ENCODE measurements at places on chromosomes 7 and 10.

DNA sequence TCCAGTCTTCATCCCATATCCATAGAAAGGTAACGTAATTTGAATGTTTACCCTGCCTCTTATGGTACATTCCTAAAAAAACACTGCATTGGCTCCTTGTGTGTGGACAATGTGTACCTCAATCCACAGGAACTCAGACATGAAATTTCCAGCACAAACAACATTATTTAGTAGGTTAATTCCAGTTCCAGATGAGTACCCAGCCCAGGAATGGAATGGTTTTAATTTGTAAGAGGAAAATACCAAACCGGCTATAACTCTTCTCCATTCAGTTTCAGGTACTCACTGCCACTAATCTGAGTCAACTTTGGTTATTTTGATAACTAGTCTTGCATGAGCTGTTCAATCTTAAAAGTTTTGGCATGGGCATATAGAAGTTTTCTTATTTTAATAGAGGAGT lies 39.0 kb downstream of the TFPI2 start:
- no peak for DNase-seq

- DNase-seq: no peak
Measured at GRCh38 chr7:25171516-25171915, 46.5 kb upstream of the CYCS start.

DNA sequence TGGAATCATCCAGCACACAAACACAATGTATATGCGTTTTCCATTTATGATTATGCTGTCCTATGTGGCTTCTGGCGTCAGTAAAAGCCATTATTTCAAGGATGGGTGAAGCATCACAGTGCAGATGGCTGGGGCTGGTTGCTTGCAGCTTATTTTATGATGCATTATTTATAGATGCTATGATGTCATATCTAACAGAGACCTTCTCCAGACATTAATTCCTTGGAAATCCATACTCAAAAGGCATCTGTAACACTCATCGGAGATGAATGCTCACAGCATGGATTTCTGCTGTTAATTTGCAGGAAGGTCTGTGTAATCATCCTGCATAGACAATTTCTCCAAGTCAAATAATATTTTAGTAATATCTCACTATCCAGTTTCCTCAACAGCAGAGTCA lies 7.2 kb downstream of the RGS10 start:
- DNase-seq: no peak

GRCh38 chr7:134371536-134371935 lies 54.8 kb upstream of the SLC35B4 start:
- no peak for DNase-seq

GRCh38 chr7:154916381-154916780 lies 86.5 kb downstream of the PAXIP1 start:
- DNase-seq: no peak

DNA sequence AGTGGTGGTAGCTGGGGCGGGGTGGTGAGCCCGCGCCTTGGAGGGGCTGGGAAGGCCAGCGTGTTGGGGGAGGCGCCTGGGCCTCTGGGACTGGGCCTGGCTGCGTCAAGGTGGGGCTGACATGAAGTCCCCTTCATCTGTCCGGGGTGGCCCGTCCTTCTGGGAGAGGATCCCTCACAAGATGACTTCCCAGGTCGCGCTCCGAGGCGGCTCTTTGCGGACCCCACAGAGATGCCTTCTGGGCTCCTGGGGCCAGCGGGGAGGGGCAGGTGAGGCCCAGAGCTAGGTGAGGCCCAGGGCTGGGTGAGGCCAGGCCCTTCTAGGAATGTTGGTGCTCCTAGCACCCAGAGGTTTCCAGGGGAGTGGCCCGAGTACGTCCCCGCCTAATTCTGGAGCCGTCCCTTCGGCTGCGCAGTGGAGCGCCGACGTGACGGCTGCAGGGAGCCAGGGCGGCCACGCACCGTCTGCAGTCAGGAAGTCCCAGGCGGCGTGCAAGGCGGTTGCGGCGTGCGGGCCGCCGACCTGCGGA lies 58.2 kb upstream of the NUPR2 start:
- DNase-seq: no peak

- no peak for DNase-seq
Measured at GRCh38 chr10:70956029-70956759, 67.8 kb upstream of the PCBD1 start.

DNA sequence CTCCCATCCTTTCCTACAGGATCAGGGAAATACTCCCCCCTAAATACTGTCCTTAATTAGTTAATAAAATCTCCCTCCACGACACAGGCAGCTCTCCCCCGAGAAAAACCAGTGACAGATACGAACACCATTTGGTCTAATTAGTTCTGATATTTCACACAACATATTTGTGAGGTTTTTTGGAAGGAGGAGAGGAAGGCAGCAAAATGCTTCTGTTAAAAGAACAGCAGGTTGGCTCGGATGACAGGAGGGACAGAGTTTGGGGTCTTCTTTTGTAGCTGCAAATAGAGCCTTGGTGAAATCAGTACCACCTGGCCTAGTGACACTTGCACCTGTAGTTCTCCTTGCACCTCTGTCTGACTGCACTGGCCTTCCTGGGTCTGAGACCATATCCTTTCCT lies 507.0 kb downstream of the PLXNA4 start:
- no peak for DNase-seq

DNA sequence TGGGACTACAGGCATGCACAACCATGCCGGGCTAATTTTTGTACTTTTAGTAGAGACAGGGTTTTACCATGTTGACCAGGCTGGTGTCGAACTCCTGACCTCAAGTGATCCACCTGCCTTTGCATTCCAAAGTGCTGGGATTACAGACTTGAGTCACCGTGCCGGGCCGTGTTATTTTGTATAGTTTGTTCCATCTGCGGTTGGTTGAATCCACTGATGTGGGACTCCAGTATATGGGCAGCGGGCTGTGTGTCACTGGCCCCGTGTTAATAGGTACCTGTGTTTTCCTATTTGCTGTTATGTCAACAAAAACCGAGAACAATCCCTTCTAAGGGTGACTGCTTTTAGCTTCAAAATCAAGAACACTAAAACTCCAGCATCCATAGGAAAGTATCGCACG lies 297.6 kb upstream of the PITRM1 start:
- no peak for DNase-seq

GRCh38 chr7:45574416-45574668 lies 174 bp downstream of the ADCY1 start:
- DNase-seq: no peak

DNA sequence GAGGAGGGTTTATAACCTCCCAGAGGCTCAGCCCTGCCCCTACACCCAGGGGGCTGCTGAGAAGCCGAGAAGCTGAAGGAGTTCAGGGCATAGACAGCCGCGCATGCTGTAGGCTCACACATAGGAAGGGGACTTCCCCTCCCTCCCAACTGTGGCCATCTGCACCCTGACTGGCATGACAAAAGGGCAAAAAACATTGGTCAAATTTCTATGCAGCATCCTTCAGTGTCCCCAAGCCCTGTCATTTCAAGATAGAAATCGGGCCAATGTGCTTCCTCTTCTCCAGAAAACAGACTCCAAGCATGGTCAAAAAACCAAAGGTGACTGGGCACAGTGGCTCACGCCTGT lies 55.9 kb upstream of the MYL10 start:
- DNase-seq: no peak

DNA sequence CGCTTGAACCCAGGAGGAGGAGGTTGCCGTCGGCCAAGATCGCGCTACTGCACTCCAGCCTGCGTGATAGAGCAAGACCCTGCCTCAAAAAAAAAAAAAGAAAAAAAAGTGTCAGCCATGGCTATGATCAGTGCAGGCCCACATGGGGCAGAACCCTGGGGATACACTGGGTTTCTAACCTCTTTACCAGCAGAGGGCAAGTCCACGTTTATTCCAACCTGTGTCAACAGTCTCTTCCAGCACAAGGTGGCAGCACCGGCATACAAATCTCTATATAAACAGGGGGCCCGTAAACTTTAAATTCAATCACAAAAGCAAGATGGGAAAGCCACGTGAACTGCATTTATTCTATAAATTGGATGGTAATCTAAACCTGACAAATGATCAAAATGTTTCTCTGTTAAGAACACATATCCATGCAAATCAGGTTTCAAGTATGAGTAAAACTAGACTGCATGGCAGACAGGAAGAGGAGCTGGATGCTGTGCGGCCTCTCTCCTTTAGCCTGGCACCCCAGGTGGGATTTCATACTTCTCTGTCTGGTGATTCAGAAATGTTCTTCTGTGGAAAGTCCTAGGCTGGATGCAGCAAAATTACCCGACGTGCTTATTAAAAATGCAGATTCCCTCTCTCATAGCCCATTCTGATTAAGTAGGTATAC lies 60.0 kb upstream of the STEAP1B start:
- DNase-seq: peak; percentile 32

DNA sequence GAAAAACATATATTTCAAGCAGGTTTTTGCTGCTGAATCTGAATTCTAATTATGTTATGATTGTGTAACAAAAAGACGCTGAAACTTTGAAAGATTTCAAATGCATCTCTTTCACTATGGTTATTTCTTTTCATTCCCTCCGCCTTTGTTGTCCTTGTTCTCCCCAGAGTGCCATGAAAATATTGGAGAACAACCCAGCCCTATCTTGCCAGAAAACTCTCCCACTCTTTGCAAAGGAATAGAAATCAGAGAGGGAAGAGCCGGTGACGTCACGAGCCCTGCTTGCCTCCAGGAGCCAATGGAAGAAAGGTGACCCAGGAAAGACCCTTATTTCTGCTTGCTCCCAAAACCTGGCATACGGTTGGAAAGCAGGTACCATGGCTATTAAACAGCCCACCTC lies 3.4 kb downstream of the GFRA1 start:
- no peak for DNase-seq

- no peak for DNase-seq
Measured at GRCh38 chr10:30160271-30160982, 101.0 kb upstream of the JCAD start.

DNA sequence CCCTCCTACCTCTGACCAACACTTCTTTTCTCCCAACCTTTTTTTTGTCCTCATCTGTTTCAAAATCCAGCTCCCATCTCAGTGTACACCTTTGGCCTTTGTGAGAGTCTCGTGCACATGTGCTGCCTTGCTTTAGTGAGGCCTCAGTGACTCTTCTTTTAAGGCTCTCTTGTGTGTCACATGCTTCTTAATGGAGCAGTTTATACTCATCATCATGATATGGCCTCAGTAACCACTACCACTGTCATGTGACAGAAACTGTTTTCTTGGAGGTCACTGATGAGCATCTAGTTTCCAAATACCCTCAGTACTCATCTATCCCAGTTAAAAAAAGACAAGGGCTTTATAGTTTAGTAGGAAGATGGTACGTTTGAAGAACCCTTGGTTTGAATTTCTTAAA lies 8.1 kb upstream of the ARHGAP22 start:
- DNase-seq: no peak

DNA sequence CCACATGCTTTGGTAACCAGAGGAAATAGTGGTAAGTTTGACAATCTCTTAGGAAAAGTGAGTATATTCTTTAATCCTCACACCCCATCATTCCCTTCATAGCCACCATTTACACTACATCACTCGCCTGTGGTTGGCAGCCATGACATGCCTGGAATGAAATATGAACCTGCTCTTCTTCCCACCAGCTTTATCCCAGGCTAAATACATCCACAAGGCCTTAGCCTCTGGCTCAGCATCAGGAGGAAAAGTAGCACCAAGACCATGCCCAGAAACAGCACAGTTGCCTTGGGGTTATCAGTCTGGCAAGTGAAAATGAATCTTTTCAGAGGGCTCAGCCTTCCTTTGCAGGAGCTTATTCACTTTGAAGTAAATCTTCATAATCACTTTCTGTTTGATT lies 40.3 kb downstream of the SGCE start:
- DNase-seq: no peak

DNA sequence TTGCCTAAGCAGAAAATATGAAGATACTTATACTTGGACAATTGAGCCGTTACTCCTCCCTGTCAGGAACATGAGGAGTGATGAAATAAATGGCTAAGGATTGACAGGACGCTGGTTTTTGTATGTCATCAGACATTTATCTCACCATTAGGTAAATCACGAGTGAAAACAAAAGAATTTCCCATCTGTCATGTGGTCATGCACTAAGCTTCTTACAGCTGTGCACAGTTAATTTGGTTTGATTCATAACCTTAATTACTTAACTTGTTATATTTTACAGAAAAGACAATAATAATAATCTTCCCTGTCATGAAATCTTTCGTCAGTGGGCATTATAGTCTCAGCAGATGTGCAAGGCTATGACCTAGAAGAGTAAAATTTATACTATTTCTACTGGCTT lies 266.5 kb downstream of the HGF start:
- no peak for DNase-seq

DNA sequence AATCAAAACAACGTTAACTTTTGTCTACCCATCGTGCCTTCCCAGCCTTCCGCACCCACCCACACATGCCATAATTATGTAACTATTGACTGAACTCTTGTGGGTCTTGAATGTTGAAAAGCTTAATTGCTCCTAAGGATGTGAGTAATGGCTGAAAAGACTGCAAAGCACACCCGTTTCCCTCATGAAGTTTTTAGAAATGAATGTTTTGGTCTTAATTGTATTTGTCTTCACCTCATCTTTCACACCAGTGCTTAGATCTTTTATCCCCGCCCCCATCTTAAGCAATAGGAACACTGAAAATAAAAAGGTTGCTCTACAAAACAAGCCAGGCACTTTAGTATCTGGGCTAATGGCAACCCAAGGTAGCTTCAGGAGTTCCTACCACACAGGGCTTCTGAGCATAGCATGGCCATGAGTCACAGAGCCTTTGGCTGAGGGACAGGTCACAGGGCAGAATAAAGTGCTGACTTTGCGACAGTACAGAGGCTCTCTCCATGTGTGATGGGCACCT lies 690.5 kb downstream of the PARD3 start:
- no peak for DNase-seq

- no peak for DNase-seq
Measured at GRCh38 chr10:723973-724372, 34.5 kb upstream of the DIP2C start.

- no peak for DNase-seq
Measured at GRCh38 chr10:103819493-103819892, 35.9 kb downstream of the SH3PXD2A start.

DNA sequence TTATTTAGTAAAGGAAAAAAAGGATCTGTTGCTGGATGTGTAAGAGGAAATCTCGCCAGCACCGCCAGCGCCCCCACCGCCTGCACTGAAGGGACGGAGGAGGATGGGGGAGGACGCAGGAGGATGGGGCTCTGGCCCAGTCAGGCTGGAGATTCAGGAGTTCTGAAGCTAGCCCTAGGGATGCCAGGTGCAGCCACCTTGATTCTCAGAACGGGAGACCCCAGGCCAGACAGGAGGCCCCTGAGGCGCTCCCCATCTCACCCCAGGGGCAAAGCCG lies 1.3 kb downstream of the CAMK2B start:
- no peak for DNase-seq

DNA sequence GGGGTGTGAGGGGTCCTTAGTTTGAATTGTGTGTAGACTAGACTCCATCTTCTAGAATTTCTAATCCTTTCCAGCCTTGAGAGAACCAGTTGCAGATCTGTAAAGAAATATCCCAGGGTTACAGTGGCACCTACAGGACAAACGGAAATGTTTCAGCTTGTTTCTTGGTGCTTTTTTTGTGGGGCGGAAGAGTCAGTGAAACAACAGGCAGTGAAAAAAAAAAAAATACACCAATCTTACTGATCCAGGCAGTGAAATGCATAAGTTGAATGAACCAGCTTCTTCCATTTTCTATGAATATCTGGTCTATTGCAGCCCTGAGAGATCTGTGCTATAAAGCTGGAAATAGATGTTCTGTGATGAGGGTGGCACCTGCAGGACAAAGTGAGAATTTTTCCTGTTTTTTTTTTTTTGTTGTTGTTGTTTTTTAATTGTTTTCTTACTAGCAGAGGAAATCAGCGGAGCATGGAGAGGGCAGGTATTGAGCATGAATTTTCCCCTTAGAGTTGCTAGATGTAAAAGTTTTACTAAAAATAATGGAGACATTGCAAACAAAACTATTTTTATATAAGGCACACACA lies 81.9 kb upstream of the DYNC1I1 start:
- no peak for DNase-seq

- DNase-seq: no peak
Measured at GRCh38 chr7:22248111-22248809, 108.7 kb downstream of the RAPGEF5 start.

Data from activated naive CD8-positive, alpha-beta T cell treated with anti-CD3 and anti-CD28 coated beads, Interleukin-2, amount 50 U/mL, for 16 hours (primary cell).